ENCODE measurements at places on chromosomes 7 and 10.

- no peak for DNase-seq
Measured at GRCh38 chr7:110885474-110885873, 205.5 kb upstream of the LRRN3 start.

DNA sequence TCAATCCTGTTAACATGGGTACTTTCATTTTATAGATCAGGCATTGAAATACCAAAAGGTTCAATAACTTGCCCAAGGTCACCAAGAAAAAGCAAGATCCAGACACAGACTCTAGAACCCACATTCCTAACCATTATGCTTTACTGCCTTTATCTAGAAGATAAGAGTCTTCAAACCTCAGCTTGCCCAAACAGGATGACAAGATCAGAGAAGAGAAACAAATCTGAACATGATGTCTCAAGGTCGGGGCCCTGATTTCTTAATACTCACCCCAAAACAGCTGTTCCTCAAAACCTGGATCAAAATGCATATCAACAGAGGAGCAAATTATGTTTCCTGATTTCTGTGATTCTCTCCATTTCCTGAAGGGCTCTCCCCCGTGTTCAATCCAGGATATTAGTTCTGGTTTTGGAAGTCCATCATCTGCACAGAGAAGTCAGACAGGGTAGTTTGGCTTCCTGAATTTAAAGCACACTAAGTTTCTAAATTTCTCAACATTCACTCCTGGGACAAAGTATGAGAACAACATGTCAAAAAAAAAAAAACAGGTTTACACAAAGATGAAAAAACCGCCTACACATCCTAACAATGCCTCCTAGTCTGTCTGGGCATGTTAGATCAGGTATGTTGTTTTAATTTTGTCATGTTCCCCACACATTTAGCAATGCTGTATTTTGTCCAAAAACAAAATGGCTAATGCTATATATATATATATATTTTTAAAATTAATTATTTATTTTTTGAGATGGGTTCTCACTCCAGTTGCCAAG, 16.2 kb downstream of the ZNF786 start:
- DNase-seq = no peak

GRCh38 chr10:72328829-72329204, 25.9 kb downstream of the DNAJB12 start:
- peak; percentile 61 for DNase-seq

- no peak for DNase-seq
Measured at GRCh38 chr7:130740606-130741005, 6.6 kb upstream of the KLF14 start.

- DNase-seq = no peak
Measured at GRCh38 chr7:23802720-23803397, 92.8 kb downstream of the STK31 start.

DNA sequence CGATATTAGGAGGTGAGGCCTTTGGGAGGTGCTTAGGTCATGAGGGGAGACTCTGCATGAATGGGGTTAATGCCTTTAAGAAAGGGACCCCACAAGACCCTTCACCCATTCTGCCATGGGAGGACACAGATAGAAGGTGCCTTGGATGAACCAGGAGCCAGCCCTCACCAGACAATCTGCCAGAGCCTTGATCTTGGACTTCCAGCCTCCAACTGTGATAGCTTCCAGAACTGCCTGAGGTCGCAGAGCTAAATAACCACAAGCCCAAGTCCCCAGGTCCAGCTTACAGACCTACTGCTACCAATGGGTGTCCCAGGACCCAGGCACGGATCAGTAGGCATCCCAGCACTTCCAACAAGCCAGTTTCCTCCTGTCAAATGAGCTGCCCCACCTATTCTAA, 37.5 kb downstream of the TNS3 start:
- DNase-seq = no peak

- DNase-seq = no peak
Measured at GRCh38 chr10:49061667-49062066, 53.7 kb downstream of the VSTM4 start.

DNA sequence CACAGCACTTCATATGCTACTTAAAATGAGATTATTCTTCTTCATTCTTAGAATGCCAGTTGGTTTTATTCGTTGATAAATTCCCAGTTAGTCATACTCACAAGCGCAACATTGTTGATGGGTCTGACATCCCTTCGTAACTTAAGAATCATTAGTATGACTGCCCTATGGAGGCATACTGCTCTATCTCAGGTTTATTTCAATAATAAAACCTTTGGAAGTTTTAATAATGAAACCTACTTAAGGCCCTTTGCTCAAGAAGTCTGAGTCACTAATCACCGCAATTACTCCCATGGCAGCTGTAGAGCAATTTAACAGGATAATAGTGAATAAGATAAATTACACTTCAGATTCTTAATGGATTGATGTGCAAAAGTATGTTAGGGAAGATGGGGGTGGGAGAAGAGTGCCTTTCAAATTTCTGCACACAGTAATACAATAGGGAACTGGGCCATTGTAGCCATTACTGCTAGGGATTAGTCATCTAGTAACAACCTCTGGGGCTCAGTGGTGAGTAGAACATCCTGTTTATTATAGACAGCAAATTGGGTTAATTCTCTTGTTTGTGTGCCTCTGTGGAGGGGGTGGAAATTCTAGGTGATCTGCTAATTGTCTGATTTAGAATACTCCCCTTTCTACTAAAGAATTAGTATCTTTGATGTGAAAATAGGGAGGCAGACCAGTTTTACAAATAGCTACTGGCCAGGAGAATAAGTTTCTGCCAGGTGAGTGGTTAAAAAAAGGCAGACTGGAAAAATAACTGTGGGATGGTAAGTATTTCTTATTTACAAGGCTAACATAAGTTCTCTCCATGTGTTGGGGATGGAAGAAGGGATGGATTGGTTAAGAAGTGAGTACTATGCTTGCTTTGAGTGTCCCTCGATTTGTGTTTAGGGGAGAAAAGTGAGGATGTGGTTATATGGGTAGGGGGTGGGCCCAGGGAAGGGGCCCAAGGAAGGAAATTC, 74.5 kb upstream of the VKORC1L1 start:
- no peak for DNase-seq

GRCh38 chr7:44056681-44057080, 8.7 kb downstream of the PGAM2 start:
- no peak for DNase-seq

DNA sequence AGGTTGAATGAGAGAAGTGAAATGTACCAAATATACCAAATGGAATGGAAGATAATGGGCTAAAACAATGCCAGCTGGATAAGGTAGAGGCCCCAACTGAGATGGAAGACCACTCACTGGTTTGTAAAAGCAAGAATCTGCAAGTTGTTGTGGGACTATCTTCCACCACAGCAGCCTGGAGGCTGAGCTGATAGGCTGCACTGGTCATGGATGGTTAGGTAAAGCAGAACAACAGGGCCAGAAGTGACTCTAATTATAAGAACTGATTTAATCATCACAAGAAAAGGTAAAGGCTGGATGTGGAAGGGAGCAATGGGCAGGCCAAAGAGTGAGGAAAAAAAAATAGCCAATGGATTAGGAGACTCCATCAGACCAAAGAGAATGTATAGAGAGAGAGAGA, 11.8 kb downstream of the TFEC start:
- no peak for DNase-seq

DNA sequence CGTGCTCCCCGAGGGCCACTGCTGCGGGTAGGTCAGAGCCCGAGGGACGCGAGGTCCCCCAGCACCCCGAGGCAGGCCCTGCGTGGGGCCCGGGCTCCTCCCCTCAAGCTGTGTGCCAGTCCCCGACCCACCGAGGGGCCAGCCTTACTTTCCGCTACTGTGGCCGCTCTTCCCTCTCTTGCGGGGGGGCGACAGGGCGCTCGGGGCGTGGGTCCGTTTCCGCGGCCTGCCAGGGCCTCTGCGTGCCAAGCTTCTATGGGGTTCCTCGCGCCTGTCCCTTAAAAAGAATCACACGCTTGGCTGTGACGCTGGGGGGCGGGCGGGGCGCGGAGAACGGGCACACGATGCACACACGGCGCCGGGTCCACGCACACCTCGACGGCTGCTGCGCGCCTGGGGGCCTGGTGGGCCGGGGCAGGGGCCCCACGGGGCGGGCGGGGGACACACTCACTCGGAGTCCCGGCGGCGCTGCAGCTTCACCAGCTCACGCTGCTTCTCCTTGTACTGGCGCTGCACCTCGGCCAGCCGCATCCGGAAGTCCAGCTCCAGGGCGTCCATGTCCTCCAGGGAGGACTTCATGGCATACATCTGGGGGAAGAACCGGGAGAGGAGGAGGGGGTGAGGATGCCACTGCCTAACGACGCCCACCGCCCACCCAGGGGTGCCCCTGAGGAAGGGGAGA, 62.0 kb downstream of the TNRC18 start:
- DNase-seq = no peak

GRCh38 chr7:135692055-135692454, 29.7 kb downstream of the STMP1 start:
- DNase-seq = no peak

DNA sequence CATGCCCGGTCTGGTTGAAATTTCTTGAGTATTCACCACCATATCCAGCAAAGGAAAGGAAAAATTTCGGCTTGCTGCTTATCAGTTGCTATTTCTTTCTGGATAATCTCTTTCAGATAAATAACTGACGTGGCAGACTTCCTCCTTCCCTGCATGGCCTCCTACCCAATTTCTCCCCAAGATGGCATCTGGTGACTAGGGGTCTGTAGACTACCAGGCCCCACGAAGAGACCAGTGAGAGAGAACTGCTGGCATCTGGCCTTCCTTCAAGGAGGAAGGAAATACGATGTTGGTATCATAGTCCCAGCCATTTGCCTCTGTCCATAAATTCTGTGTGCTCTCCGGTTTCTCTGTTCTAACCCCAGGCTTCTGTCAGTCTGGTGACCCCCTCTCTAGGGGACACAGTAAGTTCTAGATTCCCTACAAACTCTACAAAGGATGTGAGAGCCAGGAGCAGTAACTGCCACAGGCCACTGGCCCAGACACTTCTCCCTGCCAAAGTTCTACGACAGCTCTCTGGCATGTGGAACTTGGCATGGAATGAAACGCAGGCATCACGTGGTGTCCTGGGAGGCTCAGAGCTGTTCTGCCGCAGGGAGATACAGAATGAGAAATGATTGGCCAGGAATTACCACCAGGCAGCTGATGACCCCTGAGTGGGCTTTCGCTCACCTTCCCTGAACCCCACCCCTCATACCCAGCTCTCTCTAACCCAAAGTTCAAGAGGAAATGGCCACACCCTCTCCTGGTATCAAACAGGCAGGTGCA, 30.0 kb upstream of the MSRB2 start:
- no peak for DNase-seq

DNA sequence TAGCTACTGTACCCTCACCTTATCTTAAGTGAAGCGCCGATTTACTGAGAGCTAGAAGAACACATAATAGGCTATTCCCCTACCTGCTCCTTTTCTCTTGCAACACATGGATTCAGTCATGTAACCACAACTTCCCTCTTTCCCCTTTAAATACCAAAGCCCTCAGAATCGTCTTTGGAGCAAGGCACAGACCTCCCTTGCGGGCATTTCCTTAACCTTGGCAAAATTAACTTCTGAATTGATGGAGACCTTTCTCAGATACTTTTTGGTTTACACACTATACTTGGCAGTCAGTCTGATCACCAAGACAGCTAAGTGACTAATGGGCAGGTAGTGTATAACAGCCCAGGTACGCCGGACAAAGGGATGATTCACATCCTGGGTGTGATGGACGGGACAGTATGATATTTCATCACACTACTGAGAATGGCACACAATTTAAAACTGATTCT, 72.7 kb upstream of the SEC61G start:
- DNase-seq = no peak

DNA sequence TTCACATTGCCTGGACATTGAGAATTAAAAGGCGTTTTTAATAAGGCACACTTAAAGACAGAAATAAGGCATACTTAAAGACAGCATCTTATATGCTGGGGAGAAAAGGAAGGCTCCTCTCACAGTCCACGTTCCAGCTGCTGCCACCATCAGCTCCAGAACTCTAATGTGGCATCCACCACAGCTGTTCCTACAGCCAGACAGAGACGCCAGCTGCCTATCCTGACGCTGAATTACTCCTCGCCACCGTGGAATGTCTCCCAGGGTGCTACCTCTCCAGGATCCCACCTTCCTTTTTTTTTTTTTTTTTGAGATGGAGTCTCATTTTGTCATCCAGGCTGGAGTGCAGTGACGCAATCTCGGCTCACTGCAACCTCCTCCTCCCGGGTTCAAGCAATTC, 30.8 kb downstream of the SLC37A3 start:
- DNase-seq = no peak

GRCh38 chr10:79285315-79286197, 61.7 kb upstream of the PPIF start:
- peak; percentile 56 for DNase-seq

GRCh38 chr10:43407148-43407575, 1.8 kb downstream of the HNRNPF start:
- peak; percentile 66 for DNase-seq

- no peak for DNase-seq
Measured at GRCh38 chr7:28130277-28130676, 50.3 kb downstream of the JAZF1 start.

DNA sequence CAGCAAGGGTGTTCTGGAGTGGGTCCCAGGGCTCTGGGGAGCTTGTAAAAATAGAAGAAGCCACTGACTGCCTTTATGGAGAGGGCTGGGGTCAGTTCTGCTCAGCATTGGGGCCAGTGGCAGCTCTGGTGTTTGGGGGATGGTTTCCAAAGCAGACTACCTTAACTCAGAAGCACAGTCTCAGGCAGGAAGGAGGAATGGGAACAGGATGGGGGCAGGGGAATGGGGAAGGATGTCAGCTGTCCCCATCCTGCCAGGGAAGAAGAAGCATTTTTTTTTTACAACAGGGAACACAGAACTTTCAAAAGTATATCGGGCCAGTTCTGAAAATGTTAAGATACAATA, 28.8 kb downstream of the TSPAN15 start:
- DNase-seq = no peak
